IgD-negative memory B cell (primary cell): ENCODE measurements at places on chromosomes 12 and 14. TPM values are rescaled to one million over a fixed set of nuclear protein-coding genes. Genes with fewer than 3 reads are reported as not detected.

Gene C14orf180
- polyA plus RNA-seq = not detected

Gene KRT73
- not detected for polyA plus RNA-seq

Gene GLS2
- polyA plus RNA-seq = 3.8 TPM

Gene ZBTB39
- polyA plus RNA-seq = 3.2 TPM

Gene KRT71
- polyA plus RNA-seq = not detected

Gene DNAJC22
- polyA plus RNA-seq = not detected

Gene SOAT2
- polyA plus RNA-seq = not detected

Gene AHNAK2
- polyA plus RNA-seq = 0.68 TPM

Gene CAPZA3
- not detected for polyA plus RNA-seq

Gene MUCL1
- not detected for polyA plus RNA-seq

Gene KITLG
- not detected for polyA plus RNA-seq

Gene TBK1
- 18.5 TPM for polyA plus RNA-seq

Gene IL31
- not detected for polyA plus RNA-seq

Gene PTHLH
- polyA plus RNA-seq = not detected
